ENCODE measurements at places on chromosomes 3 and 15. TPM values are rescaled to one million over a fixed set of nuclear protein-coding genes. Genes with fewer than 3 reads are reported as not detected.

GRCh38 chr15:85763157-85763556, 31.6 kb downstream of the KLHL25 start:
- no peak overlapping the region for H3K27ac ChIP-seq
- no peaks in the 10 kb centered on the region for H3K27me3 ChIP-seq
- peaks cover 7% of the 10 kb centered on the region for H3K4me1 ChIP-seq
- no peak overlapping the region for H3K4me3 ChIP-seq
- no peak for DNase-seq
- no peaks in the 10 kb centered on the region for H3K36me3 ChIP-seq

- no peaks in the 10 kb centered on the region for H3K27me3 ChIP-seq
- no peak overlapping the region for H3K27ac ChIP-seq
- DNase-seq, result peak; percentile 40
- H3K4me1 ChIP-seq, result peaks cover 9% of the 10 kb centered on the region
These were observed 50.8 kb downstream of the CLDN18 start for GRCh38 chr3:138060792-138061191.

DNA sequence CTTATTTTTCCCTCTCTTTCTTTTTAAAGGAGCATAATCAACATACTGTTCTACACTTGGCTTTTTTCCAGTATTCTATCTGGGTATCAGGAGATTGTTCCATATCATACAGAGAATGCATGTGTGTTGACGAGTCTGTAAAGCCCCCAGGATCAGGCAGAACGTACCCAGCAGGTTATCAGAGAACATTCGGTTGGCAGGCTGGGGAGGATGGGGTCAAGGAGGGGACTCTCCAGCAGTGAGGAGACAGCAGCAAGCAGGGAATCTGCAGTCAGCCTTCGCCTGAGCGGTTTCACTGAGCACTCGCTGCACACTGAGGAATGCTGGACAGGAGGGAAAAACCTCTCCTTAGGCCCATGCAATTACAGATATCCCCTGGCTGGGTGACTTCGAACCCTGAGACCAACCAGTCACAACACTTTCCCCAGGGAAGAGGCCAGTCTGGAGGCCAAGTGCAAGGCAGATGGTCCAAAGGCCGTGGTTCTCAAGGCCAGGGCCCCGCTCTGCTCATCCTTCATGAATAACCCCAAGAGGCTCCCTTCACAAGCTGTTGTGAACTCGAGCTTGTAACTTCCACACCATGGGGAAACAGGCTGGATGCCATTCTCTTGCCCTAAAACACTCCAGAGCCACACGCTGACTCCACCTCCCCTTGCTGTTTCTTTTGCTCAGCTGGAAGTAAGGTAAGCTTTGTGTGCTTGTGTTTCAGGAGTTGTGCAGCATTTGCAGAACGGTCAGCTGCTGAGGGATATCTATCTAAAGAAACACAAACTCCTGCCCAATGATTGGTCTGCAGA, 60.1 kb downstream of the PXYLP1 start:
- H3K27ac ChIP-seq, result no peak overlapping the region
- DNase-seq, result no peak
- H3K4me1 ChIP-seq, result peaks cover 16% of the 10 kb centered on the region
- no peaks in the 10 kb centered on the region for H3K27me3 ChIP-seq
- H3K4me3 ChIP-seq, result no peak overlapping the region

The CEP19 gene
- 5.7 TPM for polyA plus RNA-seq

The RARB gene
- polyA plus RNA-seq, result 0.11 TPM

Data from GM23248 (cell line).